Activated CD4-positive, CD25-positive, alpha-beta regulatory T cell treated with anti-CD3 and anti-CD28 coated beads, Interleukin-2, amount 50 U/mL, for 24 hours (primary cell): ENCODE measurements at places on chromosomes 1 and 21.

- ATAC-seq: no peak
These were observed 16.5 kb downstream of the CAMK2N1 start for GRCh38 chr1:20469406-20470076.

GRCh38 chr1:193318347-193318746, 131.9 kb upstream of the B3GALT2 start:
- ATAC-seq: no peak

- no peak for ATAC-seq
These were observed 19.1 kb upstream of the KCNA10 start for GRCh38 chr1:110538075-110538474.

- ATAC-seq: no peak
These were observed 27.7 kb downstream of the NEK2 start for GRCh38 chr1:211647711-211648121.

GRCh38 chr1:239233626-239234025, 152.7 kb upstream of the CHRM3 start:
- ATAC-seq: no peak

DNA sequence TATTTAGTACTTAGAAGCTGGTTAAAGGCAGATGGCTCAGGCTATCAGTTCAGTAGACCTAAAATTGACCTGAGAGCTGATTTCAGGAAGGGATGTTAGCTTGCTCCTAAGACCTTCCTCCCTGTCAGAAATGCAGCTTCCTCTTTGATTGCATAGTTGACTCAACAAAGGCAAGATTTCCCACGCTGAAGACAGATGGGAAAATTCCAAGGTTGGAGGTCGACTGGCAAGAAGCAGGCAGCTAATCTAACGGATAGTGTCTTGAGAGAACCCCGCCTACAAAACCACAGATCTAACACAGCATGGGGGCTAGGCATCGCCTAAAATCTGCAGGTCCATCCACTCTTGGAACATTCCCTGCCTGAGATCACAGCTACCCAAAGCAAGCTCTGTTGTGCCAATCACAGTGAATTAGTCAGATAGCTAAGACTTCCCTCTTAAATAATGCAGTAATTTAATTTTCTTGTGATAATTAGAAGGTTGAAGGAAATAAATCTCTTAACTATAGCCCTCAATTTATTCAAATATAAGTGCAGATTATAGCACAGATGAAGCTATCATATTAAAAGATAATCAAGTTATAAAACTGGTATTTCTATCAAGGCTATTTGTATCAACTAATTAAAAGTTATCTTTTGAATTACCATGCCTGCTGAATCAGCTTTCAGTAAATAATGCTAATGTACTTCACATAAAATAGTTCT, 357.8 kb upstream of the SGIP1 start:
- no peak for ATAC-seq
